Subcutaneous adipose tissue (tissue), 4 donors: ENCODE measurements at places on chromosomes 1 and 21. TPM values are rescaled to one million over a fixed set of nuclear protein-coding genes. Genes with fewer than 3 reads are reported as not detected.

Gene DSCAM
- not detected for total RNA-seq

Gene ACTL8
- not detected for total RNA-seq

Gene KLF17
- not detected for total RNA-seq

Gene KCNE2
- total RNA-seq, result not detected

Gene RGS2
- total RNA-seq, result 185 TPM

Gene LRIF1
- total RNA-seq, result 14.2 TPM

Gene FCGR1A
- 24.3 TPM for total RNA-seq

Gene TSACC
- total RNA-seq, result not detected

Gene CDCP2
- total RNA-seq, result not detected

Gene PTAFR
- total RNA-seq, result 6.4 TPM

Gene IGSF9
- not detected for total RNA-seq

Gene ALPL
- 17.7 TPM for total RNA-seq

Gene MCOLN2
- 6.6 TPM for total RNA-seq

Gene DCST1
- not detected for total RNA-seq

Gene CFHR3
- total RNA-seq, result 0.33 TPM

Gene LMX1A
- total RNA-seq, result 1.5 TPM

Gene DENND2D
- total RNA-seq, result 61.2 TPM
